Stimulated activated CD8-positive, alpha-beta memory T cell treated with anti-CD3 and anti-CD28 coated beads, Interleukin-7, amount 100 ng/mL, for 4 hours (primary cell): ENCODE measurements at places on chromosomes 16 and 17.
A peak's percentile ranks its signal among the peaks of the same experiment; 100 is the strongest.

DNA sequence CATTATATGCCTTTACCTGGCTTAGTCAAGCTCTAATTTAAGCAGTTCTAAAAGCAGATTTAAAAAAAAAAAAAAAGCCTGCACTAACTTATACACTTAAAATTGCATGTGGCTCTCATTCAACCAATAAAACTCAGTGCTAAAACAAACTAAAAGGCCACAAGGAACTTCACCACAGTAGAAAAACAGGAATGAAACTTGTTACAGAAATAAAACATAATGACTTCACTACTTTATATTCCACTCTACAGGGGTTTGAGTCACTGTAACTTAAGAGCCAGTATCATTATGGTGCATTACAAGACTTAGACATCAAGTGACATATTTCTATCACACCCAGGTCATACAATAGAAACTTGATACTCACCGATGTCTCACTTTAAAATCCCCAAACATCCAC is 11.1 kb downstream of the CA10 start:
- DNase-seq = no peak

DNA sequence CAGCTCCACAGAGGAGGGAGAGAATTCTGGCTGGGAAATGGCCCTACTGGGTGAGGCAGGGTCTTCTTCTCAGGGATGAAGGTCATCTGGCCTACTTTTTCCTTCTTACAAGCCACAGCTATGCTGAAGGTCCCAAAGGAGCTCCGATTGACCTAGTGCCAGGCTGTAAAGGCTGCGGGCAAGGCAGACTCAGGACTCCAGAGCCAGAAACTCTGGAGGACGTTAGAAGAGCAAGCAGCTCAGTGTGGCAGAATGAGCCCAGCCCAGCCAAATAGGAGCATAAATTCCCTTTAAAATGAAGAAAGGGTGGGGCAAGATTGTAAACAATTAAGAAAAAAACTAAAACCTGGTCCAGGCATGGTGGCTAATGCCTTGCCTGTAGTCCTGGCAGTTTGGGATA is 20.1 kb upstream of the CNOT1 start:
- no peak for DNase-seq

DNA sequence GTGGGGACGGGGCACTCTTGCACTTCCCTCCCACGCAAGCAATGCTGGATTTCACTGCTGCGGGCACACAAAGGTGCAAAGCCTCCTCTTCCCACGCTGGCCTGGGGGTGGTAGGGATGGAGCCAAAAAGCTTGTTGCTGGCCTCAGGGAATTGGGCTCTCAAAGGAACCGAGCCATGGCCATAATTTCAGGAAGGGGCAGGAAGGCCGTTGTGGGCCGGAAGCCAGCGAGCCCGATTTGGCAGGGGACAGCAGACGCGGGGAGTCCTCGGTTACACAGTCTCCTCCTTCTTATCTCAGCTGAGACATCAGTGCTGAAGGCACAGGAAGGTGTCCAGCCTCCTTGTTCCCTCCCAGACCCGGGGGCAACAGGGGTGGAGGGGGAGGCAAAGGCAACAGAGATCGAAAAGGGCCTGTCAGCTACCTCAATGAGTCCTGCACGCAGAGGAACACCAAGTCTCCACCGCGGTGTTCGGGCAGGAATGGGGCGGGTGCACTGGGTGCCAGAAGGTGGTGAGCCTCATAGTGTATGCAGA is 59.5 kb downstream of the SLFN11 start:
- DNase-seq = no peak

DNA sequence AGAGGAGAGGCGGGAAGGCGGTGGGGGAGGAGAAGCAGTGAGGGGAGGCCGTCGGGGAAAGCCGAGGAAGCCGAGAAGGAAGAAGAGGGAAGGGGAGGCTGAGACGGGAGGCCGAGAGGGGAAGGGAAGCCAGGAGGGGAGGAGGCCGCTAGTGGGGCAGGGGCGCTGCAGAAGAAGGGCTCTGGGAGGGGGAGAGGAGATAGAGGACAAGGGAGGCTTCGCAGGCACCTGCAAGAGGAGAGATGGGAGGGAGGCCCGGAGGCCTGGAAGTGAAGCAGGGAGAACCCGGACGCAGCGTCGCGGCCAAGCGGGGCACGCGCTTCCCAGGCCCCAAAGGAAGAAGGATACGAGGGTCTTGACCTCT is 2.3 kb downstream of the C17orf58 start:
- no peak for DNase-seq

DNA sequence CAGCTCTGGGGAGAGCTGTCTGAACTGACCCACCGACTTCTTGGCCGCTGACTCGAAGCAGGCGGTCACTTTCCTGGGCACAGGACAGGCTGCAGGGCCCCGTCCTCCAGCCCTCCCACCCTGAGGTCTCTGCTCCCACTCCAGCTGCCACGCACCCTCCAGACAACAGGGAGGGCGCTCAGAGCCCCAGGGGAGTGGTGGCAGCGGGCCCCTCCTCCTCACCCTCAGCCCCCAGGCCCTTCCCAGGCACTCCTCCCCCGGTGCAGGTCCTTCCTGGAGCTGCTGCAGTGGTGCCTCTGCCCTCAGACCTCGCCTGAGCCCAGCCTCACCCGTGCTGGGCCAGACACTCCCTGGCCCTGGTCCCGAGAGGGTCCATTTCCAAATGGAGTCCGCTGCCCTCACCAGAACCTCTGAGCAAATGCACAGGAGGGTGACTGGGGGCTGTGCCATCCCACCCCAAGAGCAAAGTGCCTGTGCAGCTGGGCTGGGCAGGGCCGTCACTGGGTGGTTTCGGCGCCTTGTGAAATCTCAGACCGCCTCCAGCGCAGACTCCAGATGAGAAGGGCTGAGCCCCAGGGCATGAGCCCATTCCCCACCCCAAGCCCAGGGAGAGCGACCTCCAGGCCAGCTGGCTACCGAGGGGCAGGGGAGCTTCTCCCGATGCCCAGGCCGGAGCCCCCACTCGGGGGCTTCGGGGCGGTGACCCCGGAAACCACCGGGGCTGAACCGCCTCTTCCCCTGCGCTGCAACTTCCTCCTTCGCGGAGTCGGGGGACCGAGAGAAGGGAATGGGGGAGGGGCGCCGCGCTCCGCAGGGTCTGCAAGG is 717 bp downstream of the CYBA start:
- no peak for DNase-seq

DNA sequence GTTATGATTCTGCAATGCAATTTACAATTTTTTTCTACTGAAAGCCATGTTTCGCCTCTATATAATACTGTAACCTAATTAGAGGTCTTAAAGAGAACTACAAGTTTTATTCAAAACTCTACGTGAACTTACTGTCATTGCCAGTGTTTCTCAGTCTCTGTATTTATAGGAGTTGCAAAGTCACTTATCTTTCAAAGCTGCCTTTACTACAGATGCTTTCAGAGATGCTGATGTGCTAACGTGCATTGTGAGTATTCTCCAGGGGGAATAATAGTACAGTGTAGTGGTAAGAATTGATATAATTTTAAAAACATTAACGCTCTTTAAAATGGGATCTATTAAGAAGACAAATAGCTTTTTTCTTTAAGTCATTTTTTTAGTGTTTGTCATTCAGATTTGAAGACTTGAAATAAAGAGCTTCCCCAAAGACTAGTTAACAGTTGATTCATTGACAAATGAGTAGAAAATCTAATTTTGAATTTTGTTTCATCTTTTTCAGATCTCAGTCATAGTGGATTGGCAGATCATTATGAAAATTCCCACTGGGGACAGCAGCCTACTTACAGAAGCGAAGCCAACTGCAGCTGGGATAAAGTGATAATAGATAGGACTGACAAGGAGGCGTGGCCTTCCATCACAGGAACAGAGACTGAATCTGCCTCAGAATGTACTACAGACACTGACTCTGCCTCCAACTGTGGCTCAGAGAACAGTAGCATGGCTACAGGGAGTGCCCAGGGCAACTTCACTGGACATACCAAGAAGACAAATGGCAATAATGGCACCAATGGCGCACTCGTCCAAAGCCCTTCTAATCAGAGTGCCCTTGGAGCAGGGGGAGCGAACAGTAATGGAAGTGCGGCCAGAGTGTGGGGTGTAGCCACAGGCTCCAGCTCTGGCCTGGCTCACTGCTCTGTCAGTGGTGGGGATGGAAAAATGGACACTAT is 79.9 kb downstream of the TMC6 start:
- DNase-seq = no peak

DNA sequence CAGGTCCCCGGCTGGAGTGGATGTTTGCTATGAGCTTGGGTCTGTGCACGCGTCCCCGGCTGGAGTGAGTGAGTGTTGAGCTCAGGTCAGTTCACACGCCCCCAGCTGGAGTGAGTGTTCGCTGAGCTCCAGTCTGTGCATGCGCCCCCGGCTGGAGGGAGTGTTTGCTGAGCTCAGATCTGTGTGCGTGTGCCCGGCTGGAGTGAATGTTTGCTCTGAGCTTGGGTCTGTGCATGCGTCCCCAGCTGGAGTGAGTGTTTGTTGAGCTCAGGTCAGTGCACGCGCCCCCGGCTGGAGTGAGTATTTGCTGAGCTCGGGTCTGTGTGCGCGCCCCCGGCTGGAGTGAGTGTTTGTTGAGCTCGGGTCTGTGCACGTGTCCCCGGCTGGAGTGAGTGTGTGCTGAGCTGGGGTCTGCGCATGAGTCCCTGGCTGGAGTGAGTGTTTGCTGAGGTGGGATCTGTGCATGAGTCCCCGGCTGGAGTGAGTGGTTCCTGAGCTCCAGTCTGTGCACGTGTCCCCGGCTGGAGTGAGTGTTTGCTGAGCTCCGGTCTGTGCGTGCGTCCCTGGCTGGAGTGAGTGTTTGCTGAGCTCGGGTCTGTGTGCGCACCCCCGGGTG is 284.2 kb downstream of the SNX29 start:
- no peak for DNase-seq

DNA sequence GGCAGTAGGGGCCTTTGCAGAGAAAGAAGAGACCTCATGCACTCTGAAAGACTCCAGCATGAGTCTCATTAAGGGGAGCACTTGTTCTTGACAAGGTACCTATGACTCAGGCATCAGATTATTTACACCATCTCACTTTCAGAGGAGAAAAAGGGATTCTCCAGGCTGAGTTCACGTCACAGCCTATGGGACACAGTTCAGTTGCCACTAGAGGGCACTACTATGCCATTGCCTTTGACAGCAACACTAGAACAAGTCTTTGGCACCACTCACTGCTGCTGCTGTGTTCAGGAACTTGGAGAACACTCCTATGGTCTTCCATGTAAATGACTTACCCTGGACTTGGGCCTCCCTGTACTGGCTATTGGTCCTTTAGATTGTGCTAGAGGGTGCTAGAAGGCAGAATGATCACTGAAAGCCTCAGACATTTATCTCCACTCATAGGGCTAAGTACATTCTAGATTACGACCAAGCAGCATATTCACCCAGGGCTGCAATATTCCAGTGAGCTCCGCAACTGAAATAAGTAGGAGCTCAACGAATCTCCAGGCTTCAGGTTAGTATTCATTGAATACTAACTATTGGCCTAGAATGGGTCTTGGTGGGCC is 225.1 kb upstream of the CA10 start:
- DNase-seq = no peak

DNA sequence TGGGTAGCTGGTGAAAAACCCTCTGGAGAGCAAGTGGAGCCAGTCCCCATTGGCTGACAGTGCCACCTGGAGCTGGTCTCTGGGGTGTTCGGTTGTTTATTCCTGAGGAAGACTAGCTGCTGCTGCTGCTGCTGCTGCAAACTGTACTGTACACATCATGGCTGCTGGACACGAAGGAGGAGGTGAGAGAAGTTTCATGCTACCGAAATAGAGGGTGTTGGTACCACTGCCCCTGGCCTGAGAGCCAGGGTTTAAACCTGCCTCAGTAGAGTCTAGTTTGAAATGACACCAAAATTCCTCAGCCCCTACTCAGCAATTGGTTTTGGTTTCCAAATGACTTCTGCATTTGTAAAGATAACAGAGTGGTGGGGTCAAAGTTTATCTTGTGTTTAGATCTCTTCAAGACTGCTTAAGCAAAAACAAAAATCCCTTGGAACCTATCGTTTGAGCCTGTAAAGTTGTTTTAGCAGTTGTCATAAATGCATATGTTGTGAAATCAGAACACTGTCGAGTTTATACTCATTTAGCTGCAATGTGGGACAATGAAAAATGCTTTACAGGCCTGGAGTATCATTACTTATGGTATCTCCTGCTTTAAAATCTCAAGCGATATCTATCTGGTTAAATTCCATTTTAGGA is 40.8 kb downstream of the CYB5B start:
- no peak for DNase-seq

GRCh38 chr16:85379041-85380001 is 233.8 kb upstream of the GSE1 start:
- DNase-seq = no peak

- no peak for DNase-seq
Measured at GRCh38 chr17:21345236-21345635, 30.9 kb upstream of the KCNJ12 start.

- DNase-seq = no peak
Measured at GRCh38 chr16:50964491-50964890, 186.6 kb downstream of the SALL1 start.

- no peak for DNase-seq
Measured at GRCh38 chr17:83170571-83171260, 91.3 kb downstream of the METRNL start.

DNA sequence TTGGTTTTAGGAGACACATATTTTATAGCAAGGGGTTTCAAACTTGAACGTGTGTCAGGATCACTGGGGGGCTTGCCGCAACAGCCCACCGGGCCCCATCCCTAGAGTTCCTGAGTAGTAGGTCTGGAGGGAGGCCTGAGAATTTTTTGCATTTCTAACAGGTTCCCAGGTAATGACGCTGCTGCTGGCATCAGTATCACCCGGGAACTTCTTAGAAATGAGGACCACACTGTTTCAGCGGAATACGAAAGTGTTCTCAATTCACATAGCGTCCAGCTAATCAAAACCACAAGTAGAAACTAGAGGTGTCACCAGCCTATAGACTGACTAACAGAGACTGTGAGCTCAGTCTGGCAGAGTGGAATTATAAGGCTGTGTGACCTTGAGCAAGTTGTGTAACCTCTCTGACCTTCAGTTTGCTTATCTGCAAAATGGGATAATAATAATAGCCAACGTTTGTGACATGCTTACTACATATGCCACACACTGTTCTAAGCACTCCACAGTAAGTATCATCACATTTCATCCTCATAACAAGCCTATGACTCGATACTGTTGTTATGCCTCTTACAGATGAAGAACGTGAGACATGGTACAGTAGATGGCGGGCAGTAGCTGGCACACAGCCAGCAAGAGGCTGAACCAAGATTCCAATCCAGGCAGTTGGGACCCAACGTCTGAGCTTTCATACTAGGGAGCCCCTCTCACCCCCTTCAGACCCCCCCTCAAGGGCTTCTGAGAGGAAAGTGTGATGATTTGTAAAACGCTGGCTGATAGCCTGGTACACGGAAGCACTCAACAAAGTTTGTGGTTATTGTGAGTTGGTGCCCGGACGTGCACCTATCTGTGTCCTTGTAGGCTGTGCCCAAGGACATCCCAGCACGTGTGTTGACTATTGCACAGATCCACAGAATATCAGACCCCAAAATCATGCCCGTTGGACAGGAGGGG is 4.6 kb upstream of the ICAM2 start:
- DNase-seq = peak; percentile 19

- DNase-seq = no peak
Measured at GRCh38 chr16:13863075-13863765, 56.7 kb upstream of the ERCC4 start.

DNA sequence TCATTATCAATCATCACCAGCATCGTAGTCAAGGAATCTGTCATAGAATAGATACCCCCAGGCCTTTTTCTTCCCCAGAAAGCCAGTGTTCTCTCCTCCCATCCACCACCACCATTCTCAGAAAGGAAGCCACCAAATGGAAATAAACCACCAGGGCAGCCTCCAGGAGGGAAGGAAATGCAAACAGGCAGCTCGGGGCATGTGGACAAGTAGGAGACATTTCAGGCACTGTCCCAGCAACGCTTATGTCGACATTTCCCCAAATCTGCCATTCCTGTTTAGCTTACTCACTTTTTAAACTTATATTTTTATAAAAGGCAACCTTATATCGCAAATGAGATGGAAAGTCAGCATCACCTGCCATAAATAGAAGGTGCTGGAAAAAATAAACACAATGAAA is 15.8 kb downstream of the EMP2 start:
- DNase-seq = no peak
